Left renal cortex interstitium (tissue), 4 donors: ENCODE measurements at places on chromosomes 3 and 15. TPM values are rescaled to one million over a fixed set of nuclear protein-coding genes. Genes with fewer than 3 reads are reported as not detected.

DNA sequence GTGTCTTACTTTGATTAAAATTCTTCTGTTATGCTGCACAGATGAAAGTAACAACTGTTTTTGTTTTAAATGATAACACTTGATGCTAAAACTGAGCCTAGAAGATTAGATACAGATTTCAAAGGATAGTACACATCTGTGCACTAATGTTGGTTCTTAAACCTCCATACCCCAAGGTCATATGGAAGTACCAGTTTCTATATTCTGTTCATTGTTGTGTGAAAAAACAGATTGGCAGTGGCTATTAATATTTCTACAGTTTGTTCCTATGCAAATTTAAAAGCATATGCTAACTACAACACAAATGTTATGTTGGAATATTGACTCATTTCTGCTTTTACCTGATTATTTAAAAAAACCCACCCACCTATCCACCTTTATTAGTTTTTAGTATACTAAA is 32.0 kb upstream of the GBE1 start:
- no peak for DNase-seq

GRCh38 chr15:38699633-38700230 is 135.1 kb upstream of the RASGRP1 start:
- DNase-seq: no peak

The FSIP1 gene
- polyA plus RNA-seq: 1.6 TPM

The PLIN1 gene
- polyA plus RNA-seq: 1.5 TPM

DNA sequence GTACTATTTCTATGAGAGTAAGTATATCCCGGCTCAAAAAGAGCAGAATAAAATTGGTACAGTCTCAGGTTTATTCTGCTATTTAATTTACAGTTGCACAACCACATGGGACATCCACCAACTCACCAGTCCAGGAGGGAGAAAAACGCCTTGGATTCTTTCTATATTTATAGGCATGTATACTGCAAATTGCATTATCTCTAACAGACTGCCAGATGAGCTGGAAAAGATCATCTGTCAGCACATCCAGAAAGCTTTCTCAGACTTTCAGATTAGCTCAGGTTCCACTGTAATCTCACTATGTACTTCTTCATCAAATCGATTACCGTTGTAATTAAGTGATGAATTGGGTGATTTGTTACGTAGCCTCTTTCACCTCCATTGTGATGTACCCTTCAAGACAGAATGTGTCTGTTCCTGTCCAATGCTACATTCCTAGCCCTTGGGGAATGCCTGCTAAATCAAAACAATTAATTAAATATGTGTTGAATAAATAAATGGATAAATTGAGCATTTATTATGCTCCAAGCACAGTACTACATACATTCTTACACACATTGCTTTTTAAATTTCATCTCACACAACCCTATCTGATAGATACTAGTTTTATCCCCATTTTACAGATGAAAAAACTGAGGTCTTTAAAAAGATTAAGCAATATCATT is 38.1 kb upstream of the TMC3 start:
- no peak for DNase-seq

GRCh38 chr15:94925680-94926079 is 694.3 kb downstream of the MCTP2 start:
- no peak for DNase-seq

DNA sequence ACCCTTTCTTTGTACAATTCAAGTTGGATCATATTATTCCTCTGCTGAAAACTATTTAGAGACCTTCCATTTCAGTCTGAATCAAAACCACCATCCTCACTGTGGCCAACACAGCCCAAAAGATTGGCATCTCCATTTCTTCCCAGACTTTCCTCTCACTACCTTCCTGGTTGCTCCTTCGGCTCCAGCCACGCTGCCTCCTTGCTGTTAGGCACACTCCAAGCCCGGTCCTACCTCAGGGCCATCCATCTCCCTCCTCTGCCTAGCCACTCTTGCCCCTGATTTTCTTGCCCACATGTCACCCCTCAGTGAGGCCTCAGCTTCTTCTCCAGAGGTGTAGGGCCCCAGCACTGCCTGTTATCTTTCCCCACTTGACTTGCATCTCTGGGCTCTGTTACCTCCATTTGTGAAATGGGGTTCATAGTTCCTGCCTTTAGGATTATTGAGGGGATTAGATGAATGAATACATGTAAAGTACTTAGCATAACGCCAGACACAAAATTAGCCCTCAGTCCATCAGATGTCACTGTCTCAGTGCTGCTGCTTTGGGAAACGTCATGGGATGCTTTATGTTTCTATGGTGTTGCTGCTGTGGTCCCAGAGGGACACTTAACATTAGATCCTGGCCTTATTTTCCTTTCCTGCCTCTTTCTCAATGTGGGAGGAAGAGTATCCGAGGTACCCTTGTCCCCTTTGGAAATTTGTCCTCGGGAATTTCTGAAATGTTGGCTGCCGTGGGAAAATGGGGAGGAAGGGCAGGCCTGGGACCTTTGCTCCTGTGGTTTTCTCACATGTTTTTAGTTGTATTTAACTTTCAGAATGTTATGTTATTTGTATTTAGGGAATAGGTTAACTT is 31.3 kb downstream of the SNRK start:
- no peak for DNase-seq

GRCh38 chr3:45803252-45803935 is 7.1 kb upstream of the SLC6A20 start:
- no peak for DNase-seq

The THPO gene
- 2.0 TPM for polyA plus RNA-seq

- DNase-seq: no peak
These were observed 608.5 kb upstream of the AGTR1 start for GRCh38 chr3:148089171-148089570.
